ENCODE measurements at places on chromosomes 16 and 17.

DNA sequence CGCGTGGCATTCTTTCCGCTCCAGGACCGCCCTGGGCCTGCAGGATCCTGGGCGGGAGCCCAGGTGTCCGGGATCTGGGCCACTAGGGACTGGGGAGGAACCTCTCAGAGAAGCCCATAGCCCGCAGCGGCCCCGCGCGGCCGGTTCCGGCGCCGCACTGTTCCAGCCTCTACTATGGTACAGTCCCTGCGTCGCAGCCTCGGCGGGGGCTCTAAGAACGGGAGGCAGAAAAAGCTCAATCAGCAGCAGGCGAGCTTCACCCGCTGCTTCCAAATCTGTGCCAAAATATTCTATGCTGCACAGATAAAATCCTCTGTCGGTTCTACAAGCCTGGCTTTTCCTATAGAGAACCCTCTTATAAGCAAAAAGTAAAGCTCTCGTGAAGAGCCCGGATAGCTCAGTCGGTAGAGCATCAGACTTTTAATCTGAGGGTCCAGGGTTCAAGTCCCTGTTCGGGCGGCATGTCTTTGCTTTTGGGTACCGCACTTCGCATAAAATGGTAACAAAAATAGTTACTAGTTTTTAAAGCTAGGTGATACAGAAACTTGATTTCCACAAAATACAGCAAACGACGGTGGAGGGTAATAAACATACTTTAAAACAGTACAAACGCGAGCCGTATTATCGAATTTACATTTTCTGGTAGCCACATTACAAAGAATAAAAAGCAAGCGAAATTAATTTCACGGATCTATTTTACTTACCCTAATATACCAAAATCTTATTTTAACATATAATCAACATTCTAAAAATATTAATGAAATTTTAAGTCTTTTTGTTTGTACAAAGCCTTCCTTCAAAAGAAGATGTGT lies 661 bp upstream of the ALOXE3 start:
- peak; percentile 51 for DNase-seq

GRCh38 chr17:82346342-82347300 lies 12.4 kb upstream of the TEX19 start:
- DNase-seq: no peak

DNA sequence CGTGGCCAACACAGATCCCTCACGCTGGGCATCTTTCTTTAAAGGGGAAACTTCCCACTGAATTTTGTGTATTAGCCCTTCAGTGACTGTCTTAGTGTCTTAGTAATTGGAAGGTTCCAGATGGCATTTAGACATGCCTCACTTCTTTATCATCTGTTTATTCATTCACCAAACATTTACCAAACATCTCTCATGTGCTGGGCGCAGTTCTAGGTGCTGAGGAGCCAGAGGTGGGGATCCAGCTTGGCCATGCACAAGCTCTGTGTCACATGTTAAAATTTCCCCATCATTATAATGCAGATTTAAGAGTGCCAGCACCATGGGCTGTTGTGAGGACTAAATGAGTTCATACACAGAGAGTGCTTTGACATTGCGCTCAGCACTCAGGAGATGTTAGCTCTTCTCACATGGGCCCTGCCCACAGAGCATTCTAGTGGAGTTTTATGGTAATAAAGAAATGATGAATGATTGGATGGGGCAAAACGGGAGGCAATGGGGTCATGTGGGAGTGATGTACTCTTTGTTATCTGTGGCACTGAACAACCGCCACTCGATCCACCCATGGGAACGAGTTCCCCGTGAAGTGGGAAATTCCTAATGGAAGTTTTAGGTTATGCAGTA lies 119.7 kb downstream of the SNX29 start:
- DNase-seq: no peak

GRCh38 chr16:24010440-24011089 lies 174.8 kb downstream of the PRKCB start:
- DNase-seq: no peak

GRCh38 chr17:13067629-13068303 lies 49.9 kb upstream of the ELAC2 start:
- no peak for DNase-seq

GRCh38 chr16:19147126-19147525 lies 20.9 kb upstream of the SYT17 start:
- DNase-seq: no peak

- DNase-seq: no peak
Observed at GRCh38 chr16:2704166-2704982, 15.7 kb downstream of the PRSS27 start.

- no peak for DNase-seq
Observed at GRCh38 chr16:70437582-70438557, 1.0 kb downstream of the ST3GAL2 start.

All from thoracic aorta (tissue), 2 donors.